ENCODE measurements at places on chromosomes 13 and 19. TPM values are rescaled to one million over a fixed set of nuclear protein-coding genes. Genes with fewer than 3 reads are reported as not detected.

GRCh38 chr19:51514866-51515481 lies 13.4 kb upstream of the SIGLEC12 start:
- peak; percentile 17 for DNase-seq

DNA sequence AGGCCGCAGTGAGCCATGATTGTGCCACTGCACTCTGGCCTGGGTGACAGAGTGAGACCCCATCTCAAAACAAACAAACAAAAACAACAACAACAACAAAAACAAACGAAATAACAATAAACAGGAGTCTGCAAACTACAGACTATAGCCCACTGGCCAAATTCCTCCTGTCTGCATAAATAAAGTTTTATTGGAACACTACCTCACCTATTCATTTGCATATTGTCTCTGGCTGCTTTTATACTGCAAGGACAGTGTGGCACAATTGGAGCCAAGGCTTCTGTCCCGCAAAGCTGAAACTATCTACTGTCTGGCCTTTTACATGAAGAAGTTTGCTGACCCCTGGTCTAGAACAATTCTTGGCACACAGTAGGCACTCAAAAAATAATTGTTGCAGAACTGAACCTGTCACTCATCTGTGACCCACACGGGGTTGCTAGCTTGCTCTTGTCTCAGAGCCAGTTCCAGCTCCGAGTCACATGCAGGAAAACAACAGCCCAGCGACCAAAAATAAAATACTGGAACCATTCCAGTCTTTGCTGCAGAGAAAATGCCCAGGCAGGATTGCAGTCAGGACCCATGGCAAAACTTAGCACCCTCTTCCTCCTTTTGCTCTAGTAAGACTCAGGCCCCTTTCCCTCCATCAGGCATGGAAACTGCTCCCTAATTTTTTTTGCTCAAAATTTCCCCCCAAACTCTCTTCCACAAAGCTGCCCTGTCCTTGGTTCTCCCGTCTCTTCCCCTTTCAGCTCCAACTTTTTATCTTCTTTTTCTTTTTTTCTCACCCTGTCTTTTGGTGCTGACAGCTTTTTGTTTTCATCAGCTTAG lies 4.8 kb upstream of the MYH14 start:
- no peak for DNase-seq

Gene ZNF547
- 6.9 TPM for polyA plus RNA-seq

DNA sequence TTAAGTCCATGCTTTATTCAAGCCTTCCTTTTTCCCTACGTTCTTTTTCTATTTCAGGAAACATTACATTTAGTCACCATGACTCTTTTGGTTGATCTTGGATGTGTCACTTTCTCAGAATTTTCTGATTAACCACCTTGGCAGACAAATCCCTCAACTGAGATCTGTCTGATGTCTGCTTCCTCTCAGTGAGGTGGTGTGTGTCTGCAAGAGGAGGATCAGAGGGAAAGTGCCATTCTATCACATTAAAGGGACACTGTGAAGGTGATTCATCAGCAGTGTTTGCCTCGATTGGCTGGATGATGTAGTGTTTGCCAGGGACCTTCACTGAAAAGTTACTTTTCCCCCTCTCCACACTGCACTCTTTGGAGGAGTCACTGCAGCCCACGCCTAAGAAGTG lies 3.0 kb upstream of the CCNP start:
- DNase-seq: no peak

Gene SPIB
- polyA plus RNA-seq: 1.7 TPM

DNA sequence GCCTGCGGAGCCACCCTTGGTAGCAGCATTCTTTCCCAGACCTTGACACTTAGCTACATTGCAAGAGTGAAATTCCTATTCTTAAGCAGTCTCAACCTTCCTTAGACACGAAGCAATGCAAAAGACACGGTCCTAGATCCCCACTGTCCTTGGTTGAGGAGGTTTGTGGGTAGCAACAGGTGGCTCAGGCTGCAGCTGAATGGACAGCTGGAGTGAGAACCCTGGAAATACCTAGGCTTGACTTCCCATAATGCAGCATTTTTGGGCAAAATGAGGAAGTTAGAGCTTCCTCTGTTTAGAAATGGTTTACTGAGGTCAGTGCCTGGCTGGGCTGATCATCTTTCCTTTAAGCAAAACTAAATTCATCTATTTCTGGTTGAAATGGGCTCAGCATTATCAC lies 296.6 kb downstream of the RFC3 start:
- DNase-seq: no peak

Gene PRR20D
- polyA plus RNA-seq: not detected

Gene ATP13A1
- 59.1 TPM for polyA plus RNA-seq

GRCh38 chr13:51841732-51842131 lies 3.2 kb downstream of the TMEM272 start:
- DNase-seq: no peak
